ENCODE measurements at places on chromosomes 13 and 19.
A peak's percentile ranks its signal among the peaks of the same experiment; 100 is the strongest.

DNA sequence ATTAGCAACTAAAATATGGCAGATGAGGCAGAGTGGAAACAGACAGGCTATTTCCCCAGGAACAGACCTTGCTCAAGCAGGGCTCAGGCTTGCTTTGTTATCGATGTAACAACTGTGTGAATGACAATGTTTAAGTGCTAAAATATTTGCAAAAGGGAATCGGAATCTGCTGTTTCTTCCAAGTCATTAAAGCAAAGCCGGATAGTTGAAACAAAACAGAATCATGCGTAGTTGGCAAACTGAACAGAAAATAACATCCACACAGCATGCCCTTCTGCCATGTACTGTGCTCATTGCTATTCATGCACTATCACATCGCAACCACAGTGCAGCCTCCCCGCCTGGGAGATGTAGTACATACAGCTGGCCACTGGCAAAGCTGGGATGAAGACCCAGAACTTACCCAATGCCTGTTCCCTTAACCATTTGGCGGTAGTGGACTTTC, 799.1 kb downstream of the DIAPH3 start:
- DNase-seq, result no peak

GRCh38 chr13:84121456-84121855, 239.2 kb upstream of the SLITRK1 start:
- no peak for DNase-seq

- no peak for DNase-seq
Observed at GRCh38 chr13:35698911-35699576, 222.6 kb upstream of the MAB21L1 start.

- DNase-seq, result no peak
Observed at GRCh38 chr13:112175162-112176075, 108.5 kb downstream of the SOX1 start.

- peak; percentile 1 for DNase-seq
Observed at GRCh38 chr19:38634757-38635482, 12.5 kb upstream of the ACTN4 start.

Data from cerebellar nuclear complex (tissue), 1 donor.